ENCODE measurements at places on chromosomes 6 and 20. TPM values are rescaled to one million over a fixed set of nuclear protein-coding genes. Genes with fewer than 3 reads are reported as not detected.
A peak's percentile ranks its signal among the peaks of the same experiment; 100 is the strongest.

GRCh38 chr6:121093928-121094327 lies 240.4 kb downstream of the TBC1D32 start:
- DNase-seq, result no peak

HCK gene
- not detected for total RNA-seq

- no peak for DNase-seq
These were observed 61.3 kb downstream of the PPP1R3G start for GRCh38 chr6:5146398-5146797.

- no peak for DNase-seq
These were observed 88.8 kb upstream of the AHI1 start for GRCh38 chr6:135586388-135586787.

DNA sequence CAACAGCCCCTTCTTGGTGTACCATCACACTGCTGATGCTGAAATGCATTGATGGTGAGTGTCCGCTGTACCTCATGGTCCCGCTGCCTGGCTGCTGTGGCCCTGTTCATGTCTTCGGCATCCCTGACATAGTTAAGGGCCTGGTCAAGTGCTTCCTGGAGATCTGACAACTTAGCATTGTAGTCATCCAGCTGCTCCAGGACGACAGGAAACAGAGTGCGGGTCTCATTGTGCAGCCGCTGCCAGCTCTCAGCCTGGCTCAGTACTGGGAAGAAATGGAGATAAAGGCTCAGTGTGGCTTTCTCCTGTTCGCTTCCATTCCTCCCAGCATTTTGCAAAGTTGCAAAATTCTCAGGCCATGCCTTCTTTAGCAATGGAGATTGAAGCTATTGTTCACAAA lies 81.8 kb downstream of the LAMA4 start:
- DNase-seq, result no peak

DNA sequence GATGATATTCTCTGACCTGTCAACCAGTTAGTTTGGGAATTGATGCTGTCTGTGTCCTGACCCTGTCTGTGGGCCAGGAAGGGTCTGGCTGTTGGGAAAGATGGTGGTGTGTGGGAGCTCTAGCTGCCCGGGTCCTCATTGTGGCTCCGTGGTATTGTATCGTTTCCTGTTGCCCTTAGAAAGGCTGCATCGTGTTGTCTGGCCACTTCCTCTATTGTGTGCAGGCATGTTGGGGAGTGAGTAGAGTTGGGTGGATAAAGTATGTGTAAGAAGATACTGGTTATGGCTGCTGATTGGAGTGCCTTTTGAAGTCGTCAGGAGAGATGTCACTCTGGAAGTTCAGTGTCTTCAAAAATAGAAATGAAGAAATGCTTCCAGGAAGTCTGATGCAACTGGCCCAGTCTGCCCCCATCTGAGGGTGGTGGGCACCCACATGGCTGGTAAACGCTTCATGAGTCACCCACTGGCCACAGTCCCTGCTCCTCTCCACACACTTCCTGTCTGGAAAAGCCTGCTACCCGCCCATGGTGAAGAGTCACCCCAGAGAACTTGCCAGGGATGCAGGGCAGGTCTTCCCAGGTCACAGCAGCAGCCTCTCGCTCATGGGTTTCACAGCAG lies 27.9 kb downstream of the PPARD start:
- DNase-seq, result peak; percentile 95

- DNase-seq, result no peak
These were observed 16.6 kb upstream of the CCND3 start for GRCh38 chr6:41958022-41958856.

DNA sequence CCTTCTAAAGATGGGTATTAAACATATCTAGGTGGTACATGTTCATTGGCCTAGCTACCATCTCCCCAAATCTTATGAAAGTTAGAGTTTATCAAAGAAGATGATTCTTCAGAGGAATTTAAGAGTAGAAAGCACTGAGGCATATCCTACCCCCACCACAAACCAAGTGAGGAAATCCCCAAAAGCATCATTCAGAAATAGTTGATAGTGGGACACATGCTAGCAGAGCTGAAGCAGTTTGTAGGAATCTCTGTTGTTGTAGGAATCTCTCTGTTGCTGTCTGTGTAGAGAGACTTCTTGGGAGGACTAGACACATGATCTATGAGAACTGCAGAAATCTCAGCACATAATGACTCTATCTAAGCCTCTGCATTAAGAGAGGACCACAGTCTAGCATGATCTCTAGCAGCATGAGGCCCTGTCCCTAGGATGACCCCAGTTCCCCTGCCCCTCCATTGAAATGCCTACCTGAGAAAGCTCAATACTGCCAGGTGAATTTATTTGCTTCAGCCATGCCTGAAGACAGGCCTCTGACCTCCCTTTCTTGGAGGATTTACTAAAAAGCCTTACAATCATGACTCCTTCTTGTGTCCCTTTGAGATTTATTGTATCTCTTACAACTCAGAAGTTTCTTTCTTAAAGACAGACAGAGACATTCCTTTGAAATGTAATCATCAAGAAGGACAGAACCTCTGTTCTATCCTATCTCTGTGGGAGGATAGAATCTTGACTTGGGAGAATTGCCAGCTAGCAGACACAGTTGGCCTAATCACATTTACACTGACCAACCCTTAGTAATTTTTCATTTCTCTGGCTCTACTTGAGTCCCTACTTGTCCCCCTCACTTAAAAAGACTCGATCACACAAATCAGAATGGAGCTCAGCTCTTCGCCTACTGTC lies 582.4 kb downstream of the PHF3 start:
- no peak for DNase-seq

DNA sequence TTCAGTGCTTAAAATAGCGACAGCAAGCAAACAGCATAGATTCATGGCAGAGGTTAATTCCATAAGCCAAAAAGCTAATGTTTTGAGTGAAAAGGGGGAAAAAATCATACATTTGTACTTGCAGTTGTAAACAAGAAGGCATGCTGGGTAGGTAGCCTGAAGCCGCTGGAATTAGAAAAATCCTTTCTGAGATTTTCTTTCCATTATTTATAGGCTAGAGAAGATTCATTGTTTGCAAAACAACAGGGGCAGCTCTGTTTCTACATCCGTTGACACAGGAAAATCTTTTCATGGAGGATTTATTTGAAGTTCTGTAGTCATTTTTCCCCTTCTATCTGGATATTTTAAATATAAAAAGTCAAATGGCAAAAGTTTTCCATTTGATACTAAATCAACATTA lies 843.9 kb downstream of the QKI start:
- no peak for DNase-seq

SLCO4A1 gene
- 0.17 TPM for total RNA-seq

FAM209A gene
- 0.37 TPM for total RNA-seq

DNA sequence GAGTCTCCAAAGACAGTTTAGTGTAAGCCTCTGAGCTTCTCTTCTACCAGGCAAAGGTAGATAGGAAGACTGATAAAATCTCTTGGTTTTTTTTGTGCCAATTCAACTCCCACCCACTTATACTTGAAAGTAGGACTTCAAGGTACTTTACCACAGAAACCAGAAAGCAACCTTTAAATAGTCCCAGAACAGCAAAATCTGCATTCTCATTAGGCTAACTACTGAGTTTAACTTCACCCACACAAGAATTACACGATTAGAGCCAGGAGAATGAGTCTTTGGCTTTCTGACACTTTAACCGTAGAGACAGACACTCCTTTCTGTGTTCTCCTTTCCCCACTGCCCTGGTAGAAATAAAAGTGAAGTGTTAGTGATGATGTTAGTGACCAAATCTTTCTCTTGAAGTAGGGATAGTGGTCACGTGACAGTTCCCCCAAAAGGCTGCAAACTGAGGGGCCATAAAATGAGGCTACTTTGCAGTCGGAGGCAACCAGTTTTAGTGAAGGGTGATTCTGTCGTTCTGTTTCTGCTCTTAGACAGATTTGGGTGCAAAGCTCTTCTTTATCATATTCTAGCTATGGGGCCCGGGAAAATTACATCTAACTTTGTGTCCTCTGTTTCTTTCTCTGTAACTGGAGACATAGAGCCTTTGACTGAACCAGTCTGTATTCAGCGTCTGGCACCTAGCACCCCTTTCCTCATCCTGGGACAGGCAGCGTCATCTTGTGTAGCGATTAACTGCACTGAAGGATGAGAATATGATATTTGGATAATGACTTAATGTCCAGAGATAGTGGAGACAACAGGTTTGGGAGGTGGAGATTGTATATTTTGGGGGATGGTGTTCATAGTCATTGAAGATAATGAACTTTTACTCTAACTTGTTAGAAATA lies 206.4 kb upstream of the CITED2 start:
- DNase-seq, result no peak

- DNase-seq, result no peak
These were observed 107.2 kb downstream of the ARMC2 start for GRCh38 chr6:108955329-108955949.

DNA sequence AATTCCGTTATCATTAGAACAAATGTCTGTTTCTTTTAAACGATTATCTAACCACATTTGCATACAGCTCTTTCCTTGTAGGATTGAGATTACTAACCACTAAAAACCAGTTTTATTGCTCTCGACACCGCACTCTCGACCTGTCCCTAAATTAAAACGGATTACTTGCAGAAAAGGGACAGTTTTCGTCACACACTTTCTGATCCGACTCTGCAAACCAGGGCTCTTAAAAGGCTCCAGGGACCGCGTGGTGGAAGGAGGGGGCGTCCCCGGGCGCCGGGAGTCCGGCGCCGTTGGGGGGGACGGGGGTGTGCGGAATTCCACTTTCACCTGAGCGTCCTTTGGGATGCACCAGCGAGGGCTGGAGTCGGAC lies 731 bp downstream of the MAK start:
- DNase-seq, result peak; percentile 7

GRCh38 chr6:110348961-110349690 lies 9.0 kb downstream of the METTL24 start:
- no peak for DNase-seq

- DNase-seq, result no peak
These were observed 611.3 kb downstream of the HDGFL1 start for GRCh38 chr6:23180504-23181293.

- DNase-seq, result no peak
These were observed 9.8 kb upstream of the SLC22A1 start for GRCh38 chr6:160111806-160112205.

DNA sequence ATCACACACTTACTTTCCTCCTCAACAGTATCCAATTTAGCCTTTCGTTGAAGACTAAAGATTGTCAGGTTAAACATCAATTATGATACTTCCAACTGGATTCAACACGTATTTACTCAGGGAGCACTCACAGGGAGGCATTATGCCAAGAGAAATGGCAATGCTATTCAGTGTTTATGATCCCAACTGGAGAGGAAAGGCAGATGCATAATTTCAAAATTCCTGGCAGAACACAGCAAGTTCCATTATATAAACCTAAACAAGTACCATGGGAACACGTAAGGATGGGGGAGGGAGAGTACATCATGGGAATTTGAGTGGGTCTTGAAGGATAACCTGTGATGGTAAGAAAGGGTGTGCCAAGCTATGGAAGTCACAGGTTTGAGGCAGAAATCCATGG lies 112.7 kb downstream of the ISM1 start:
- no peak for DNase-seq

GRCh38 chr6:5529015-5529414 lies 267.7 kb downstream of the FARS2 start:
- DNase-seq, result no peak

- peak; percentile 76 for DNase-seq
These were observed 348.3 kb downstream of the BCKDHB start for GRCh38 chr6:80454661-80455365.

GRCh38 chr6:4610256-4610655 lies 165.9 kb upstream of the CDYL start:
- DNase-seq, result peak; percentile 47

Data from mammary epithelial cell (primary cell).